Activated T-helper 17 cell treated with anti-CD3 and anti-CD28 coated beads, Interleukin-2, amount 50 U/mL, for 72 hours (primary cell): ENCODE measurements at places on chromosomes 1 and 21.

DNA sequence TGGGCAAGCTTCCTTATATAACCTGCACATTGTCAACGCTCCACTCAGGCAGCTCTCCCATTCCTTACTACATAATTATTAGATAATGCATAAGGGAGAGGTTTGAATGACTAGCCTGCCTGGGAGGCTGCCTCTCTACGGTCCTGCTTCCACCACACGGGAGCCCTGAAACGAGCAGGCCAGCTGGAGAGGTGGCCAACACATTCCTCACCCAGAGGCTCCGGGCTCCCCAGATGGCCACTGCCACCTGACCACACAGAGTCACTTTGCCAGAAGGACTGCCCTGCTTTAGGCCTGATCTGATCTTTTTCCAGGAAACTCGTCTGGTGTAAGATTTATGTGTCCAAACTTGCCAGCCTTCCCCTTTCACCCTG lies 27.9 kb downstream of the HIVEP3 start:
- ATAC-seq = no peak

DNA sequence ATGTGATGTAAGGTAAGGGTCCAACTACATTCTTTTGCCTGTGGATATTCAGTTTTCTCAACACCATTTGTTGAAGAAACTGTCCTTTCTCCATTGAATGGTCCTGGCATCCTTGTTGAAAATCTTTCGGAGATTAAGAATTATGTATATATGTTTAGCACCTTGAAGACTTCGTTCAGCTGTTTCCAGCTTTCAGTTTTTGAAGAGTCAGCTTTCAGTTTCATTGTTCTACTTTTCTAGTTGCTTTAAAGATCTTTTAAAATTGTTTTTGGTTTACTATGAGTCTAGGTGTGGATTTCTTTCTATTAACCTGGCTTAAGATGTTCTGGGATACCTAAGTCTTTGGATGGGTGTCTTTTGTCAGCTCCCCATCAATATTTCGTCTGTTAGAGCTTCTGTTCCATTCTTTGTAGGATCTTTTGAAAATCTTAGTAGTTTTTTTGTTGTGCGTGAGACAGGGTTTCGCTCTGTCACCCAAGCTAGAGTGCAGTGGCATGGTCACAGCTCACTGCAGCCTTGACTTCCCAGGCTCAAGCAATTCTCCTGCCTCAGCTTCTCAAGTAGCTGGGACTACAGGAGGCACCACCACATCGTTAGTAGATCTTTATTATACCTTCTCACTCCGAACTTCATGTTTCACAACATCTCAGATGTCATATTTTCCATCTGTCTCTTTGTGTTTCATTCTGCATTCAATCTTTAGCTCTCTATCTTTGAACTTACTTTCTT lies 353.5 kb upstream of the B3GALT2 start:
- ATAC-seq = peak; percentile 43

DNA sequence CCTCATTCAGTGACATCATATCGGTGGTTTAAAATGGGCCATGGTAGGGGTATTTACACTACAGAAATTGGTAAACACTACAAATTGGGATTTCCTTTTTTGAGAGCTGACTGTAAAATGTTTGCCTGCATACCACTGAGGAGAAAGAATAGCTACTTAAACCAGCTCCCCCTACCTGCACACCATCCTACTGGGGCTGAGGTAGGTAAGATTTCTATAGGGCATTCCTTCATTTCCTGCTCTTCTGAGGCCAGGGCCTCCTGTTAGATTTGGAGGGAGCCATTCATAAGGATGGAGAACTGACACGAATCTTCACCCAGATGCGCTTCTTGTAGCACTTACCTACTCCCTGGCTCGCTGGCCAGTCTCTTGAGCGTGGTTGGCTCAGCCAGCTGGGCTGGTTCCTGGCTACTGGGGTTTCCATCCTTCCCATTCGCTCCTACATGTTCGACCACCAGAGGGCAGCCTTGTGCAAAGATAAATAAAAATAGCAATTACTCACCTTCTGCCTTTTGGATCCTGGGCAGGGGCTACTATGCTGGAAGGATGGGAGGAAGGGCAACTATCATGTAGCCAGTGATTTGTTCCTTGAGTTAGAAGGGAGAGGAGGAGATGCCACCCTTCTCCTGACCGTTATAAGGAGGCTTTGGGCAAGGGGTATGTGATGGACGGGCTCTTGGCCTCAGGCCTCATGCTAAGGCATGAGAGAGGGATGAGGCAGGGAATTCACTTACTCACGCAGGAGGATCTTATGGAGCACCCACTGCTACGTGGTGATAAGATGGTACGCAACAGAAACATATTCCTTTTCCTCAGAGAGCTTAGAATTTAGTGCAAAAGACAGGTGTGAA lies 10.7 kb downstream of the OPTC start:
- ATAC-seq = peak; percentile 86

- ATAC-seq = no peak
Measured at GRCh38 chr1:7014640-7014930, 229.3 kb downstream of the CAMTA1 start.

- no peak for ATAC-seq
Measured at GRCh38 chr1:21618561-21619374, 50.4 kb downstream of the RAP1GAP start.

DNA sequence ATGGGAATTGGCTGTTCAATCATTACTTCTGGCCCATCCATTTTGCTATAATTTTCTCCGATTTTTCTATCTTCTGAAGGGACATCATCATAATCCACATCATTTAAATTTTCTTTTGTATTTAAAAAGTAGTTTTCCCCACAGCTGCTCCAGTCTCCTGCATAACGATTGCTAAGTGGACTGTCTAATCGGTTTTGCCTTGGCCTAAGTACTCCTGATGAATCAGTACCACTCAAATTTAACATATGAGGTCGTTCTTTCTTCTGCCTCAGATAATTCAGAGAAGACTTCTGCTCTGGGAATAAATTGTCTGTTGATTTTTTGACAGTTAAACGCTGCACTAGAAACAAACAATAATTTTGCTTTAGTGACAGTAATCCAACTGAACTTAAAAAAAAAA lies 41.9 kb downstream of the SYDE2 start:
- no peak for ATAC-seq

DNA sequence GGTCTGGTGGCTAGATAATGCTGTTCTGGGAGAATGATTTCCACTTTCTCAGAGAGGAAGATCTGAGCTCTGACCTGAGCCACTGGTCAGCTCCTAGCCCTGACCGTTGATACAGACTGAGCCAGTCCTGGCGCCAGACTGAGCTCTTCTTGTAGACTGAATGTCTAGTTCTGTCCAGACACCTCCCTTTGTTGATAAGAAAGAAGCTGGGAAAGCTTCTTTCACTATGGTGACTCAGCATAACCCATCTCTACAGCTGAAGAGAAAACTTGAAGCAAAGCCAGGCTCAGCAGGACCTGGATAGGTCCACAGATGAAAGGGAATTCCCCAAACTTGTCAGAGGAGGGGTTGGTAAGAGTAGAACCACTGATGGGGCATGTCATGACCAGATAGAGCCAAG lies 9.9 kb upstream of the TRABD2B start:
- no peak for ATAC-seq

DNA sequence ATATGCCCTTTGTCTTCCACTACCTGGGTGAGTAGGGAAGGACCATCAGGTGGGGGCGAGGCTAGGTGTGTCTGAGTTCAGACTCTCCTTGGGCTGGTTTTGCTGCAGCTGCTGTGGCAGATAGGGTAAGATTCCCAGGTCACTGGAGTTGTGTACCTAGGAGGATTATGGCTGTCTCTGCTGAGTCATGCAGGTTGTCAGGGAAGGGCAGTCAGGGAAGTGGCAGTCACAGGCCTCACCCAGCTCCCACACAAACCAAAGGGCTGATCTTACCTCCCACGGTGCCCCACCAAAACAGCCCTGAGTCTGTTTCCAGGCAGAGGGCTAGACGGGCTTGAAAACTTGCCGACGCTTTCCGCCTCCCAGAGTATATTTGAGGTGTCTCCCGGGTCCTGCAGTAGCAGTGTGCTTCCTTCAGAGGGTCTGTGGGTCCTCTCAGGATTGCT lies 201.6 kb upstream of the PLXNA2 start:
- no peak for ATAC-seq
